ENCODE measurements at places on chromosomes 2 and 18. TPM values are rescaled to one million over a fixed set of nuclear protein-coding genes. Genes with fewer than 3 reads are reported as not detected.

The LYG2 gene
- total RNA-seq = not detected

The CD8B gene
- total RNA-seq = not detected

The STK39 gene
- total RNA-seq = 16.3 TPM

The HJURP gene
- 99.6 TPM for total RNA-seq

The MAB21L4 gene
- total RNA-seq = not detected

The RAB6D gene
- not detected for total RNA-seq

The KCNE4 gene
- total RNA-seq = 0.93 TPM

The MARCHF4 gene
- total RNA-seq = 57.2 TPM

The FEV gene
- not detected for total RNA-seq

The SH3BP4 gene
- total RNA-seq = 28.9 TPM

The RUFY4 gene
- not detected for total RNA-seq

The IRS1 gene
- total RNA-seq = 17.0 TPM

The INPP5D gene
- total RNA-seq = 0.49 TPM

The TSPYL6 gene
- not detected for total RNA-seq

The KIF1A gene
- total RNA-seq = 0.73 TPM

The AKAIN1 gene
- total RNA-seq = not detected

The POTEC gene
- not detected for total RNA-seq

The EXOC6B gene
- total RNA-seq = 8.4 TPM

The CASP8 gene
- 40.0 TPM for total RNA-seq

The RNU2-63P gene
- not detected for total RNA-seq

The COX5B gene
- 271 TPM for total RNA-seq

The DNAH6 gene
- not detected for total RNA-seq

The DPP4 gene
- total RNA-seq = 0.76 TPM

The SKOR2 gene
- not detected for total RNA-seq

The FER1L5 gene
- total RNA-seq = not detected

The ASPRV1 gene
- total RNA-seq = 0.37 TPM

The GALNT13 gene
- 9.9 TPM for total RNA-seq

The SKA1 gene
- 17.1 TPM for total RNA-seq

The LOXHD1 gene
- not detected for total RNA-seq

The CYRIA gene
- total RNA-seq = 0.26 TPM

The PKDCC gene
- total RNA-seq = 30.5 TPM

The FBXO15 gene
- 1.3 TPM for total RNA-seq

The FBXO36 gene
- total RNA-seq = 1.0 TPM

The C2orf66 gene
- 0.09 TPM for total RNA-seq

The HADHB gene
- total RNA-seq = 104 TPM

The VRK2 gene
- total RNA-seq = 36.0 TPM

The PDCL3 gene
- 36.6 TPM for total RNA-seq

The CABYR gene
- total RNA-seq = 11.3 TPM

The RAB6C gene
- not detected for total RNA-seq

The FAM124B gene
- total RNA-seq = not detected

The REG1B gene
- total RNA-seq = not detected
